ENCODE measurements at places on chromosomes 1 and 21.

- no peak for DNase-seq
Observed at GRCh38 chr1:56496821-56497772, 82.3 kb downstream of the PLPP3 start.

- DNase-seq = no peak
Observed at GRCh38 chr1:151984313-151984956, 9.2 kb downstream of the S100A10 start.

- DNase-seq = no peak
Observed at GRCh38 chr1:204989266-204990058, 53.5 kb upstream of the CNTN2 start.

DNA sequence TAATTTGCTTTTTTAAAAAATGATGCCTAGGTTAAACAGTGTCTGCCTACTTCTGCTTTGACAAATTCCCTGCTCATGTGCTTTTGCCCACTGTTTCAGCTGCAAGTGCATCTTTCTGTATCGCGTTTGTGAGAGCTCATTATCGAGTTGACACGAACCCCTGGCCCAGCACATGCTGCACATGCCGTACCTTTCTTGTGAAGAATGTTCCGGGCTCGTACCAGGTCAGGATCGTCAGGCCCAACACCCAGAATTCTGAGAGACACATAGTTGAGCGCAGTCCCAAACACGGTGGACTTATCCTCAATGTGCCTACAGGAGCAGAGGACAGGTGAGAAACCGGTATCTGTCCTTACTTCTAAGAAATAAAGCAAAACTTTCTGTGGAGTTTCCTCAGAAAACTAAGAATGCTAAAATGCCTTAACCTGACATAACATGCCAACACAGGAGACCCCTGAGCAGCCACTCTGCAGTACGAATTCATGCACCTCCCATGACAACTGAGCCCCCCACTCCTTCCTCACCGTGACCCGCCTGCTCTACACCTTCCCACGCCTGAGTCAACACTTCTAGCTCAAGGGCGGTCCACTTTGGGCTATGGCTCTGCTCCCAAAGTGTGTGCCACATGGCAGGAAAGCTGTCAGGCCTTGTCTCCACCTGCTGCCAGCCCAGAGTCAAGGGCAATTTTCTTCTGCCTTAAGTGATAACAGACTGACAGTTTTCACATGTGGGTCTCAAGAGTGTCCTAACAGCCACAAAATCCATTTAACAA lies 6.7 kb downstream of the LSS start:
- no peak for DNase-seq

DNA sequence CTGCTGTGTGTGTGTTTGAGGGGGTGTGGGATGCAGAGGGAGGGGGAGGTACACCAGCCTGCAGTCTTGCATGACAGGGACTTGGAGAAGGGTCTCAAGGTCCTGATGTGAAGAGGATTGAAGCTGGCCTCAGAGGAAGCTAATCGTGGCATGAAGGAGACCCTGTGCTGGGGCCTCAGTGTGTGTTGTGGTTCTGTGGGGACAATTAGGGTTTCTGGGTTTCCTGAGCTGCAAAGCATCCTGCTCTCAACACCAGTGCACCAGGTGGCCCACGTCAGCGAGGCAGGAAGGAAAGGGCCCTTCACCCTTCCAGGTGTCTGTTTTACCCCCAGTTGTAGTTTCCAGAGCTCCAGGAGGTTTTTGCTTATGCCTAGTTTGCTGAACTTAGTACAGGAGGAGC lies 52.8 kb downstream of the TENT5C start:
- no peak for DNase-seq

DNA sequence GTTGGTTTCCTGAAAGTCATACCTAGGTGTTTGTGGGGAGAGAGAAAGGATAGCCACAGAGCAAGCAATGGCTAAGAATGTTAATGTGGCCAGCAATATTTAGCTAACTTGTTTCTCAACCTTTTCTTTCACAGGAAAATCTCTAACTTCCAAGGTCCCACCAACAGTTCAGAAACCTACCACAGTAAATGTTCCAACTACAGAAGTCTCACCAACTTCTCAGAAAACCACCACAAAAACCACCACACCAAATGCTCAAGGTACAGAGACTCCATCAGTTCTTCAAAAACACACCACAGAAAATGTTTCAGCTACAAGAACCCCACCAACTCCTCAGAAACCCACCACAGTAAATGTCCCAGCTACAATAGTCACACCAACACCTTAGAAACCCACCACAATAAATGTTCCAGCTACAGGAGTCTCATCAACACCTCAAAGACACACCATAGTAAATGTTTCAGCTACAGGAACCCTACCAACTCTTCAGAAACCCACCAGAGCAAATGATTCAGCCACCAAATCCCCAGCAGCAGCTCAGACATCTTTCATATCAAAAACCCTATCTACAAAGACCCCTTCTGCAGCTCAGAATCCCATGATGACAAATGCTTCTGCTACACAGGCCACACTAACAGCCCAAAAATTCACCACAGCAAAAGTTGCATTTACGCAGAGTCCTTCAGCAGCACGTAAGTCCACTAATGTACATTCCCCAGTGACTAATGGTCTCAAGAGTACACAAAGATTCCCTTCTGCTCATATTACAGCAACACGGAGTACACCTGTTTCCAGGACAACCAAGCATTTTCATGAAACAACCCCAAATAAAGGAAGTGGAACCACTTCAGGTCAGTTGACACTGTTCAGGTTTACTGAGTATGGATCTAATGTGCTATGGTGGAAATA lies 15.3 kb downstream of the CD55 start:
- no peak for DNase-seq

GRCh38 chr1:221724931-221725605 lies 16.8 kb downstream of the DUSP10 start:
- no peak for DNase-seq

DNA sequence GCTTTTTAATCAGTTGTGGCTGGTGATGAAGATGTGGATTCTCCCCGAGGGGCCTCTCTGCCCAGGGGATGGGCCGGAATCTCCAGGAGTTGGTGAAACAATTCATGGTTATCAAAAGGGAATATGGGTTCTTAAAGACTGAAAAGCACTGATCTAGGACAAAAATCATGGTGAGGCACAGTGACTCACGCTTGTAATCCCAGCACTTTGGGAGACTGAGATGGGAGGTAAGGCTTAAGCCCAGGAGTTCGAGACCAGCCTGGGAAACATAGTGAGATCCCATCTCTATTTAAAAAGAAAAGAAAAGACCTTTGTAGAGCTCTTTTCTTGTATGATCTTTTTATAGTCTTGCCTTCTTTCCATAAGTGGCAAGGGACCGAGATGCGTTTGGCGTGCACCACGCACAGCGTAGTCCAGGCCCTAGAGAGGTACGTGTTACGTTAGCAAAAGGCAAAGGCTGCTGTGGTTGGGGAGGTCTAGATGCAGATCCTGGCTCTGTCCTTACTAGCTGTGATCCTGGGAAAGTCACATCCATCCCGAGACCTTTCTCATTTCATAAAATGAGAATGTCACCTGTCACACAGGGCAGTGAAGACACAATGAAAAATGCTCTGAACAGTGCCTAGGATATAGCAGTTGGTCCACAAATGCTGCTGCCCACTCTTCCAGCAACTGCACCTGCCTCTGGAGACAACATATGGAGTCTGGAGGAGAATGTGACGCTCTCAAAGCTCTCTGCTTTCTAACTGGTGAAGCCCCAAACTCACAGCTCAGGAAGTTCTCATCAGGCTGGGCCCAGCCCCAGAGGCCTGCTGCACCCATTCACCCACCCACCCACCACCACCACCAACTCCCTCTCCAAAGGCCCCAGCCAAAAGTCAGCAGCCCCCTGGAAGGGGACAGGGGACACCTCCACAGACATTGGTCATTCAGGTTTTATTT lies 54.8 kb downstream of the KIF21B start:
- no peak for DNase-seq

DNA sequence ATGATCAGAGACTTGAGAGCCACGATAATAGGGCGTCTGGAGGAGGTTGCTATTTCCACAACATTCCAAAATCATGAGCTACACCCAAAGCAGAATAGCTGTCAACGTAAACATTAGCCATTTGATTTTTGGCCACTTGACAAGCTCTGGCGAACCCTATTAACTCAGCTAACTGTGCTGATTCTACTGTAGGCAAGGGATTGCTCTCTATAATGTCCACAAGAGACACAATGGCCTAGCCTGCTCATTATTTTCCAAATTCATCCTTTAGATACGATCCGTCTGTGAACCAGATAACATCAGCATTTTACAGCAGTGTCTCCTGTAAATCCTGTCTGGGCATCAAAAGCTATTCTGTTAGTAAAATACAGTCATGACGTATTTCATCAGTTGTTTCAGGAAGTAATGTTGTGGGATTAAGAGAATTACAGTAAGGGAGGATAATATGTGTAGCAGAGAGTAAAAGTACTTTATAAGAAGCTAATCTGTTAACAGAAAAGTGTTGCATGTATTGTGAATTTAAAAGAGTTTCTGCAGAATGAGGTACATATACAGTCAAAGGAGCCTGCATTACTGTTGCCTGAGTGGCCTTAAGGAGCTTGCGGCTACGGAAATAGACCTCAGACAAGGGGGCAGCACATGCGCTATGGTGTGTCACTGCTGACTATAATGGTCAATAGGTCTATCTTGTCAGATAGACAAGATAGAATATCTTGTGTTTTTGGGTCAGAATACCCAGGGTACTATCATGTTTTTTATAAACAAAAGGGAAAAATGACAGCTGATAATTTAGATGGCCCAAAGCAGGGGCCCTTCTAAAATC lies 44.9 kb upstream of the TINAGL1 start:
- no peak for DNase-seq

DNA sequence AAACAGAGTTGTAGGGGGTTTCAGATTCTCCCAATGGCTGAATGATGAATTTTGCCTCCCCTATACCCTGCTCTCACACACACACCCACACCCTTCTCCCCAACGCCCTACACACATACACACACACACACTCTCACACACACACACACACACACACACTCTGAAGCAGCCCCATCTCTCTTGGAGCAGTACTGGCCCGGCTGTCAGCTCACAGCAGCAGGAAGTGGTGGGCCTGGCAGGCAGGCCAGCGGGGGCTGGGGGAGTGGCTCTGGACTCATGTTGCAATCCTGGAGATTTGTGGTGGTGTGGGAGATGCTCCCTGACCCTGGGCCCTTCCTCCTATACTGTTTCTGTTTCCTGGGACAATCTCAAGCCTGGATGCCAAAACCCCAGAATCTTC lies 2.2 kb downstream of the IKBKE start:
- no peak for DNase-seq

All from stimulated activated CD8-positive, alpha-beta memory T cell treated with anti-CD3 and anti-CD28 coated beads, Interleukin-7, amount 100 ng/mL, for 1 hour (primary cell).